Neural crest cell (in vitro differentiated cells): ENCODE measurements at places on chromosomes 2 and 18.
A peak's percentile ranks its signal among the peaks of the same experiment; 100 is the strongest.

- no peak for DNase-seq
These were observed 10.4 kb upstream of the MAP3K2 start for GRCh38 chr2:127398239-127398590.

GRCh38 chr2:29012211-29012681 is 31.1 kb downstream of the TOGARAM2 start:
- no peak for DNase-seq

- DNase-seq, result no peak
These were observed 495.9 kb upstream of the CNTNAP5 start for GRCh38 chr2:123528996-123529707.

DNA sequence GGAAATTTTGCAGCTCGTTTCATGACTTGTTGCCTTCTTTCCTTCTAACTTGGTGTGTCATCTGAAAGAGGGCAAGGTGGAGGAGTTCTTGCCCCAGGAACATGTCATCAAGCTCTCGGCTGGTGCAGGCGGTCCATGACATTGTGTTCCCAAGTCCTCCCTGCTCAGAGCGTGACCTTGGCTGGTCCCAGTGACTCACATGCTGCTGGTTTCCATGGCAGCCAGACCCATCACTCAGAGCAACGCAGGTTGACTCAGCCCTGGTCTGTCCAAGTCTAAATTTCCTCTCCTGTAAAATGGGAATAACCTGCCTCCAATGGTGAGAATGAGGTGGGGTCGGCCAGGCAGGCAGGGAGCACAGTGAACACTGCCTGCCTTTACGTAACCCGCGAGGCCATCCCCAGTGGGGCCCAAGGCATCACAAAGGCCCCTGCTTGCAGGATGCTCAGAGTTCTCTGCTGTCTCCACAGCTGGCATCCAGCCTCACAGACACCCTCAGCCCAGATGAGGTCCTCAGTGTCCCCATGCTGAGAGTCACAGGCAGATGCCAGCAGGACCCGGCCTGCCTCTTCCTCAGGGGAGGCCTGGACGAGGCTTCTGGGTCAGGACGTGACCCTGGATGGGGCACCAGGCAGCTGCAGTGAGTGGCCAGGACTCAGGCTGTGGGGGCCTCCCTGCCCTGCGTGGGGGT is 143.7 kb downstream of the TPO start:
- no peak for DNase-seq

GRCh38 chr18:65791719-65792118 is 40.9 kb downstream of the CDH7 start:
- no peak for DNase-seq

- no peak for DNase-seq
These were observed 232.2 kb downstream of the TTC32 start for GRCh38 chr2:19669559-19669958.

DNA sequence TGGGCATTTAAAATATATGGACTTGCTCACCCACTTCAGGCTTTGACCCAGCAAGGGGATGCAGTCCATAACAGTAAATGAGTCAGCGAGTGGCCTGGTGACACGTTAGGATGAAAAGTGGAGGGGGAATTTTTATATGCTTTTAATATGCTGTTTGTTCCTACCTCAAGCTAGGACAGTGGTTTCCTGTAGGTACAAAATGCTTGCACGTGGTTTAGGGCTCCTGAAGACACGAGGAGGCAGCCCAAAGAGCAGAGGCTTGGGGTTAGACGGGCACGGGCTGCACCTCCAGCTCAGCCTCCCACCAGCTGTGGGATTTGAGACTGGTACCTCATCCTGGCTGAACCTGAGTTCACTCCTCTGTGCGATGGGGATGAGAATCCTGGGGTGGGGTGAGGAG is 306.2 kb upstream of the CXCR4 start:
- DNase-seq, result no peak

DNA sequence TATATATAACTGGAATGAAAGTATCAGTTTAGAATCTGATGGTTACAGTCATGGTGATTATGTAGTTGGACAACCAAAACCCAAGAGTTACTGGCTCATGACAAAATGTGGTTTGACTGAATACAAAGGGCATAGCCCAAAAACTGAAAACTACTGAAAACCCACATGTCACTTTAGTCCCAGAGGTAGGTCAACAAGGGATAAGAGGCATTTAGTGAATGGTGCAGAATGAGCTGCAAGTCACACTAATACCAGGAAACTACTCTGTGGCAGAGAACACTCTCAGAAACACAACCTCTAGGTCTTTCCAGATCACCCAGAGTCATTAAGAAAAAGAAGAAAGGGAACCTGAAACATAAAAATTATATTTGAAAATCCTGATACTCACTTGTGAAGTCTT is 154.5 kb downstream of the AGPS start:
- no peak for DNase-seq

DNA sequence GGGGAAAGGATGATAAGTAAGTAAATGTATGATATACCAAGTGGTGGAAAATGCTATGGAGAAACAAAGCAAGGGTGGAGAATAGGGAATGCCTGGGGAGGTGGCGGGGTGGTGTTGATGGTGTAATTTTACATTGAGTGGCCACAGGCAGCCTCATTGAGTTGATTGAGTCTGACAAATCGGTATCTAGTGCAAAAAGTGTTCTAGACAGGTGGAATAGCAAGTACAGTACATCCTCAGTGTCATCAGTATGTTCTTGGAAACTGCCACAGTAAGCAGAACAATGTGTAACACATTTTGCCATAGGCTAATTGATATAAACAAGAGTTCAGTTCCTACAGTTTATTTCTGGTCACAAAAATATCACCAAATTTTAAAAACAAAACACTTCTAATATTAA is 46.4 kb downstream of the UGP2 start:
- DNase-seq, result no peak

- DNase-seq, result no peak
These were observed 113.3 kb downstream of the LDLRAD4 start for GRCh38 chr18:13331846-13332245.

DNA sequence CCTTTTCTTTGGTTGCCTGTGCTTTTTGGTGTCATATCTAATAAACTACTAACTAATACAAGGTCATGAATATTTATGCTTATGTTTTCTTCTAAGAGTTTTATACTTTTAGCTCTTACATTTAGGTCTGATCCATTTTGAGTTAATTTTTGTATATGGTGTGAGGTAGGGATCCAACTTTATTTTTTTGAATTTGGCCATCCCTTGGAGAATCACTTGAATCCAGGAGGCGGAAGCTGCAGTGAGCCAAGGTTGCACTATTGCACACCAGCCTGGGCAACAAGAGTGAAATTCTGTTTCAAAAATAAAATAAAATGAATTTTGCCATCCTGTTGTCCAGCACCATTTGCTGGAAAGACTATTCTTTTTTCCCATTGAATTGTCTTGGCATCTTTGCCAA is 8.6 kb upstream of the HPCAL1 start:
- no peak for DNase-seq

GRCh38 chr2:74540291-74540690 is 10.6 kb downstream of the HTRA2 start:
- DNase-seq, result no peak

- no peak for DNase-seq
These were observed 302.4 kb downstream of the PLCL1 start for GRCh38 chr2:198106621-198107385.

DNA sequence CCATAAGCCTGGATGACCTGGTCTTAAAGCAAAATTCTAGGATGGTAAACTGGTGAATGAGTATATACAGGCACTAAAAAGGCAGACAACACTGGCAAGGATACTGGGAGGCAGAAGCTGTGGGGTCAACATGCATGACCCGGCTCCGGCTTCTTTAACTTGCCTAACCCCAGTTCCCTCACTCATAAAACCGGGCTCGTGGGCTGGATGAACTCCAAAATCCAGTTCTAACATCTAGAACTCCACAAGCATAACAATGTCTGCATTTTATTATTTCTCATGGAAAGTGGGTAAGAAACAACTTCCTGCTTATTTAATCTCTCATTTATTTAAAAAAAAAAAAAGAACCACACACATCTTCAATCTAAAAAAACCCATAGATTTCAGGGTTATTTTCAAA is 57.3 kb downstream of the FARSB start:
- no peak for DNase-seq

GRCh38 chr2:30770816-30771576 is 36.2 kb downstream of the CAPN13 start:
- DNase-seq, result no peak

- peak; percentile 8 for DNase-seq
These were observed 148.3 kb downstream of the MEIS1 start for GRCh38 chr2:66582987-66583880.

DNA sequence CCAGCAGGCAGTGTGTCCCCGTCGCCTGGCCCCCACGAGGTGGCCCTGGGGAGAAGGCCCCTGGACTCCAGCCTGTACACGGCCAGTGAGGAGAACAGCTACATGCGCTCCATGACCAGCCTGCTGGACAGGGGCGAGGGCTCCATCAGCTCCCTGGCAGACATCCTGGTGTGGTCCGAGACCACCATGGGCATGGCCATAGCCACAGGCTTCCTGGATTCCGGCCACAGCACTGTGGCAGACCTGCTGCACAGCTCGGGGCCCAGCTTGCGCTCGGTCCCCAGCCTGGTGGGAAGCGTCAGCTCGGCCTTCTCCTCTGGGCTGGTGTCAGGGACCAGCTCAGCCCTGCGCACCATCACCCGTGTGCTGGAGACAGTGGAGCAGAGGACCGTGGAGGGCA is 1.0 kb downstream of the TEX44 start:
- no peak for DNase-seq

DNA sequence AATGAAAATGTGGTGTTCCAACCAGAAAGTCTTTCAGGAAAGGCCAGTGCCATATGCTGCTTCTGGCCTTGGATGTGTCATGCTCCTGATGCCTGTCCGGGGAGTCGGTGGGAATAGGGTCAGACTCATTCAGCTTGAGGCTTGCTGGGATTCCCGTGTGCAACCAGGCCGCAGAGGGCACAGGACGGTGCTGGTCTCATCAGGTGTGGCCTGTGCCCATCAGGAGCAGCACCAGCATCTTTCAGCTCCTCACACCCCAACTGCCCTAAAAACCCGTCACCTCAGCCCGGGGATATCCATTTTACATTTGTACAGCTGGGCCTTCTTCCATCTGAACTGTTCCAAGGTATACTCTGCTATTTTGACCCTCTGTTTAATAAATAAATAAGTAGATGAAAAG is 13.3 kb upstream of the CNNM3 start:
- DNase-seq, result no peak

DNA sequence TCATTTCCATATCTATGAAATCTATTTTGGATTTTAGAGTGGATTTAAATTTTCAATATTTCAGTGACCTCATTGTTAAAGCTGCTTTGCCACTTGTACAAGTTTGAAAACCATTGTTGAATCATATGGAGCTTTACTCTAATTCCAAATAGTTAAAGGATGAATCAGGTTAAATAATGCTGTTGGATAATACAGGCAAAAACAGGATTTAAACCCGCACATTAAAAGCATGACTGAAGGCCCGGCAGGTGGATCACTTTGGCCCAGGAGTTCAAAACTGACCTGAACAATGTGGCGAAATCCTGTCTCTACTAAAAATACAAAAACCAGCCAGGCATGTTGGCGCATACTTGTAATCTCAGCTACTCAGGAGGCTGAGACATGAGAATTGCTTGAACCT is 68.3 kb downstream of the RIF1 start:
- no peak for DNase-seq

DNA sequence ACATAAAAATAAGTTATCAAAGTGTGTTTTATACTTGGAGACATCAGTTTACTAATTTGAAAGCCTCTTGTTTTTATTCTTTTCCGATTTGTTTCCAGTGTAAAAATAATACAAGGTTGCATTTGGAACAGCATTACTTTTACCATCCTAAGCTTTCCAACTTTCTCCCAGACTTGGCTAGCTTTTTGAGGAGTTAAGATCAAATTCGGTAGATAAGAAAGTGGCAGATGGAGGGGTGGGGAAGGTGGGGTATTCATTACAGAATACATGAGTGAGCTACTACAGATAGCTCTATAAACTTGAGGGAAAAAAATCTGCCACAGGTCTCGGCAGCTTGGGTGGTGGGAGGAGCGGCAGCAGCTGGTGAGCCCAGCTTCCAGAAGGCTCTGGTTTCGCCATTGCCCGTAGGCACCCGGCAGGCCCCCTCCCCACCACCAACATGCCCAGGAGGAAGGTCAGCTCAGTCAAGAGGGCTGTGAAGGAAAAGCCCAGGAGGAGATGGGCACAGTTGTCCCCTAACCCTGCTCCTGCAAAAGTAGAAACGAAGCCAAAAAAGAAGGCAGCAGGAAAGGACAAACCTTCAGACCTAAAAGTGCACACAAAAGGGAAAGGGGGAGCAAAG is 18.6 kb upstream of the RMC1 start:
- DNase-seq, result no peak

DNA sequence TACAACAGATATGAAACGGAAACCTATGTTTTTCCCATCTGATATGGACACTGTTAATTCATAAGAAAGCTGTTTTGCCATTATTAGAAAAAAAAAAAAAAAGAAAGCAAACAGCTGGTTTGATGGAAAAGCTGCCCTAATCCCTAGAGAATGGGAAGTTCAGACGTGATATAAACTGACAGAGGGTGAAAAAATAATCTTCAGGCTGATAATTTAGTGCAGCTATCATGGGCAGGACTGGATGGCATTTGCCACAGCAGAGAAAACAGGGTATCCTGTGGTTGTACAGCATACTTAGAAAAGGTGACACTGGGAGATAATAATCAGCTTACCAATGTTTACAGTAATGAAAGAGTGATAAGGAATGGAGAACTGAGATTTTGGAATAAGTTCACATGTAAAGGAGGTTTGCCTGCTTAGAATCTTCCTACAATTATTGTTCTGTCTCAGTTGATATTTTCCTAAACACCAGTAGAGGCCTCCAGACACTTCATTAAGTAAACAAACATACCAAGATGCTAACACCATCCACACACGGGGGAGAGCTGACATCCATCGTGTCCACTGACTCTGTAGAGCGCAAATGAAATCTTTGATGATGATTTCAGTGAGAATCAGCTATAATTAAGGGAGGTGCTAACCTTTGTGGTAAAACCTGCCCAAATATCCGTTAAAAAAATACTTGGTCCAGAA is 211.6 kb upstream of the MMADHC start:
- no peak for DNase-seq

GRCh38 chr2:230772156-230772555 is 59.5 kb downstream of the CAB39 start:
- DNase-seq, result no peak

GRCh38 chr2:235533198-235533597 is 39.4 kb downstream of the AGAP1 start:
- DNase-seq, result no peak

GRCh38 chr2:175282886-175283285 is 101.4 kb upstream of the ATP5MC3 start:
- DNase-seq, result no peak

GRCh38 chr2:174585146-174585545 is 12.5 kb downstream of the WIPF1 start:
- no peak for DNase-seq

DNA sequence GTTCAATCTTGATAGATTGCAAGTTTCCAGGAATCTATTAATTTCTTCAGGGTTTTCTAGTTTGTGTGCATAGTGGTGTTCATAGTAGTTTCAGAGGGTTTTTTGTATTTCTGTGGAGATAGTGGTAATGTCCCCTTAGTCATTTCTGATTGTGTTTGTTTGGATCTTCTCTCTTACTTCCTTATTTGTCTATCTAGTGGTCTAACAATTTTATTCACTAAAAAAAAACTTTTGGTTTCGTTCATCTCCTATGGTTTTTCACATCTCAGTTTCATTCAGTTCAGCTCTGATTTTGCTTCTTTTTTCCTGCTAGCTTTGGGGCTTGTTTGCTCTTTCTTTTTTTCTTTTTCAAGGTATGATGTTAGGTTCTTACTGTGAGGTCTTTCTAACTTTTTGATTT is 94.5 kb downstream of the SNTG2 start:
- DNase-seq, result no peak
